H9 (cell line): ENCODE measurements at places on chromosomes 11 and 22. TPM values are rescaled to one million over a fixed set of nuclear protein-coding genes. Genes with fewer than 3 reads are reported as not detected.

CYP2R1 gene
- 8.8 and 10.3 TPM in 2 replicates for total RNA-seq

MYEOV gene
- 0.15 and 0.22 TPM in 2 replicates for total RNA-seq

MPEG1 gene
- total RNA-seq, result not detected in 2 replicates

SLC15A3 gene
- 7.0 and 8.1 TPM in 2 replicates for total RNA-seq

DNA sequence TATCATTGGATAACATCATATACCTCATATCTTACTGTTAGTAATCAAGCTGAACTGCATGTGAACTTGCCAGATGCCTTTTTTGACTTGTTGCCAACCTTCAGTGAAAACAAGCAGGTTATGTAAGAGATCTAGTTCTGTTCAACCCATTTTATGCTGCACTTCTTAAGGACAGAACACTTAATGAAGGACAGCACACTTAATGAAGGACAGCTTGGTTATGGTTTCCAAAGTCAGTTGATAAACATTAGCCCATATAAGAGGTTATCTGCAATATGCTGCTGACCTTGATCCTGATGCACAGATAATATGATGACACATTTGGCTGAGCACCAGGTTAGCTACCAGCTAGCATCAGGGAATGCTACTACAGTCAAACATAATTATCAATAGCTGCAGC is 358.7 kb upstream of the PDGFD start:
- DNase-seq, result no peak

DNA sequence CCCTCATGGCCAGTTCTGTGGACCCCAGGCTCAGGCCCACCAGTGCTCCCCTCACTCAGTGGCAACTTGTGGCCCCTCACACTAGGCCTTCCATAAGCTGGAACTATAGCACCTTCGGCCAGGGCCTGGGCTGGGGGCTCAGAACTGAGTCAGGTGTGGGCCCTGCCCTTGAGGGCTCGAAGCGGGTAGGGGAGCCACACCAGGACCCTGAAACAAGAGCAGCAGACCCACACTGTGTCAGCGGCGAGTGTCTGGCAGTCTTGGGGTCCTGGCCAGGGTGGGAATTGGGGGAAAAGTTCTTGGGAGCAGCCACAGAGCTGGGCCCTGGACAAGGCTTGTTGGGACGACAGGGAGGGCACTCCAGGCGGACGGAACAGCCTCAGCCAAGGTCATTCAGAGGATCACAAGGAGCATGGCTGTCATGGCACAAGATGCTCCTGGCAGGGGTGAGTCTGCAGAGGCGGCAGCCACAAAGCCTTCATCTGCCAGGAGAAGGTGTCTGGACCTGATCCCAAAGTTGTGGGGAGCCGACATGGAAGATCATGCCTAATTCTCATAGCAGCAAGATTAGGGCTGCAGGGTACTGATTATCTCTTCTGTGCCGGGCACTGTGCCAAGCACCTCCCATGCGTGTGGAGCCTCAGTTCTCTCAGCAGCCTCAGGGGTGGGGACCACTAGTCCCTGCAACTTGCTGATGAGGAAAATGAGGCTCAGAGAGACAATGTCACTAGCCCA is 50.7 kb downstream of the SHISAL1 start:
- DNase-seq, result peak; percentile 23

GRCh38 chr22:35335936-35336781 is 36.5 kb downstream of the TOM1 start:
- DNase-seq, result no peak

- no peak for DNase-seq
Measured at GRCh38 chr11:121029153-121029552, 5.3 kb downstream of the TBCEL start.

DNA sequence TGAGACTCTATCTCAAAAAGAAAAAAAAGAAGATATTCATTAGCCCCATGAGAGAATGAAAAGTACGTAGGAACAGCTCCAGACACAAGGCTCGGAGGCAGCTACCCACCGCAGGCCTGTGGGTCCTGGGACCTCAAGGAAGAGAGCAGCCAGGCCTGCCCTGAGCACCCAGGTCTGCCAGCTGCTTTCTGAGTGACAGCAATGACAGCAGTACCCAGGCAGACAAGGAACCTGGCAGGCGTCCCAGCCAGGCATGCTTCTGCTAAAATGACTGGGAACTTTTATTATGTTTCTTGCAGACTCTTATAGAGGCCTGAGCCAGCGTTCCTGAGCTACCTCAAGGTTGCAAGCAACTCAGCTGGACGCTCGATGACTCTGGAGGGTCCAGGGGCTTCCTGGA is 31.6 kb downstream of the CPT1A start:
- DNase-seq, result no peak

- DNase-seq, result peak; percentile 95
Measured at GRCh38 chr22:37933711-37934376, 19.6 kb downstream of the C22orf23 start.

DNA sequence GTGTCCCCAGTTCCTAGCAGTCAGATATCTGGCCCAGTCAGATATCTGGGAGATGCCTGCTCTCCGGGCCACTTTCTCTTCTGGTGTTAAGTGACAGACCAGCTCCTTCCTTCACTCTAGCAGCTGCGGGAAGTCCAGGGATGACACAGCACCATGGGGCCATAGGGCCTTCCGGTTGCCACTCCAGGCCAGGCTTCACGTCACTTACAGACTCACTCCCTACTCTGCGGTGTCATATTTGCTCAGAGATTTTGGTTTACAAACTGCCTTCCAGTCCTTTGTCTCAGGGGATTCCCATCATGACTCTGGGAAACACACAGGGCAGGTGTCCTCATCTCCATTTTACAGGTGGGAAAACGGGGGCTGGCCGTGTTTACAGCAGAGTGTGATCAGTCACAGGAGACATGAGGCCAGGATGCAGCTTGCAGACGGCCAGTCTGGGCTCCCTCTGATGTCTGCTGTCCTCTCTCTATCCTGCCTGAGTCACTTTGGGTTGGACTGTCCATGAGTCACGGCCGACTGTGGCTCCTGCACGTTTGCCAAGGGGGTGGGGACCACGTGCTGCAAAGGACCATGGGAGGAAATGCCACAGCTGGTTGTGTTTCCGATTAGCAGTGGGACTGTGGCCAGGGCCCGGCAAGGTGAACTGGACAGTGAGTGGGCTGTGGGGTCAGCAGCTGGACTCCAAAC is 8.2 kb upstream of the TBC1D22A start:
- DNase-seq, result no peak
